NCI-H1092 (cell line): ENCODE measurements at places on chromosomes 4 and X.

DNA sequence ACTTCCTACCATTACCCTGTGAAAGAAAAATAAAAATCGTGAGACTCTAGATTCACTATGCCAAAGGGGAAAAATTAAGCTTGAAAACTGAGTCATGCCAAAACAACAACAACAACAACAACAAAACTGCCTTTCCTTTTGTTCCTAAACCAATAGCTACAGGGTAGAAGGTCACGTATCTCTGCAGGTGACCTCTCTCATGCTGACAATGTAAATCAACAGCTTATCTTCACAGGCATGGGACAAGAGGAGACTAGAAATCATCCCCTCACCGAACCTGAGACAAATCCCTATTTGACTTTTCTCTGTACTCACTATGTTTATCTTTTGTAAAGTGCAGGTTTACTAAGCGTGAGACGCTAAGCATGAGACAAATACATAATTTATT lies 20.5 kb upstream of the AADAT start:
- no peak for DNase-seq

DNA sequence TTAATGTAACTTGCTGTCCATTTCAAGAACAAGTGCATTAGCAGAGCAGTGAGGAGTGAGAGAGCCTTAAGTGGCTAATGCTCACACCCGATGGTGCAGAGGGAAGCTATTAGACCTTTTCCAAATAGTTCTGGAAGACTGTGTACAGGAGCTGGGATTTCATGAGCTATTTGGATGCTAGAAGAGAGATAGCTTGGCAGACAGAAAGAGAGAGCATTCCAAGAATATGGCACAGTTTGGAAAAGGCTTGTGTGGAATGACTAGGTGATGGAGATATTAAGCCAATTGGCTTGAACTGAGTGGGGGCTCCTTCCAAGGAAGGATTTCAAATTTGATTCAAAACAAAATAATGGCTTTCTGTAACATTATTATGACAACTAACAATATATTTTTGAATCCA lies 1097.2 kb upstream of the TENM3 start:
- no peak for DNase-seq

DNA sequence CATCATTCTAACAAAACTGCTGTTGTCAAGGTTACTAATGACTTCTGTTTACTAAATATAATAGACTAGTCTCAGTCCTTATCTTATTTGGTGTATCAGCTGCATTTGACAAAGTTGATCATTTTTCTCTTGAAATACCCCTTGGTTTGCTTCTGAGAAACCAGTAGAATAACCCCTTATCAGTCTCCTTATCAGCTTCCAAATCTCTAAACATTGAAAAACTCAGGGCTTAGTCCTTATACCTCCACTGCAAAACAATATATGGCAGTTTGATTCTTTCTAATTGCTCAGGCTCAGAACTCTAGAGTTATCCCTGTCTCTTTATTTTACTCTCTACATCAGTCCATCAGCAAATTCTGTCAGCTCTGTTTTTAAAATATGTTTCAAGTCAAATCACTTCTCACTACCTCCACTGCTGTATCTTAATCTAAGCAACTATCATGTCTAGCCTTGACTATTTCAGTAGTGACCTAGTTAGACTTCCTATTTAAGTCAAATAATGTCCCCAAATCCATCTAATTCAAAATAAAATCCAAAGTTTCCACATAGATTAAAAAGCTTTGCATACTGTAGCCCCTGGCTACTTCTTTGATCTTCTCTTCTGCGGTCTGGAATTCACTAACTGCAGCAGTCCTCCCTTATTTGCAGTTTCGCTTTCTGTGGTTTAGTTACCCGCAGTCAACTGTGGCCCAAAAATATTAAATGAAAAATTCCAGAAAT lies 87.1 kb upstream of the NPNT start:
- no peak for DNase-seq

GRCh38 chr4:2258091-2259035 lies 3.5 kb downstream of the MXD4 start:
- no peak for DNase-seq
